RKO (cell line): ENCODE measurements at places on chromosomes 7 and 10.

DNA sequence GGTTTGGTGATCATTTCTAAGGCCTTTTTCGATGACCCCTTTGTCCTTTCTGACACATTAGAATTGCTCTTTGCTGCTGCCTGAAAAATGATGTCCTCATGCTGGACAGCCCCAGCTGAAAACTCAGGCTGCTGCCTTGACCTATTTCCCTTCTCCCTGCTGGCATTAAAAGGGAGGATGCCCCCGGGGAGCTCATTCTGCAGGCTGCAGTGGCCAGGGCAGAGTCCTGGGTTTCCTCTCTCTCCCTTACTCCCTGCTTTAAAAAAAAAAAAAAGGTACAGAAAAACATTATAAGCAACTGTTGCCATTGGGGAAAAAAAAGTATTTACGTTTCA lies 35.4 kb downstream of the LRRC4 start:
- DNase-seq = no peak

GRCh38 chr7:137458399-137458798 lies 114.9 kb upstream of the PTN start:
- DNase-seq = no peak

- peak; percentile 72 for DNase-seq
Measured at GRCh38 chr7:95718577-95719410, 53.6 kb upstream of the DYNC1I1 start.

DNA sequence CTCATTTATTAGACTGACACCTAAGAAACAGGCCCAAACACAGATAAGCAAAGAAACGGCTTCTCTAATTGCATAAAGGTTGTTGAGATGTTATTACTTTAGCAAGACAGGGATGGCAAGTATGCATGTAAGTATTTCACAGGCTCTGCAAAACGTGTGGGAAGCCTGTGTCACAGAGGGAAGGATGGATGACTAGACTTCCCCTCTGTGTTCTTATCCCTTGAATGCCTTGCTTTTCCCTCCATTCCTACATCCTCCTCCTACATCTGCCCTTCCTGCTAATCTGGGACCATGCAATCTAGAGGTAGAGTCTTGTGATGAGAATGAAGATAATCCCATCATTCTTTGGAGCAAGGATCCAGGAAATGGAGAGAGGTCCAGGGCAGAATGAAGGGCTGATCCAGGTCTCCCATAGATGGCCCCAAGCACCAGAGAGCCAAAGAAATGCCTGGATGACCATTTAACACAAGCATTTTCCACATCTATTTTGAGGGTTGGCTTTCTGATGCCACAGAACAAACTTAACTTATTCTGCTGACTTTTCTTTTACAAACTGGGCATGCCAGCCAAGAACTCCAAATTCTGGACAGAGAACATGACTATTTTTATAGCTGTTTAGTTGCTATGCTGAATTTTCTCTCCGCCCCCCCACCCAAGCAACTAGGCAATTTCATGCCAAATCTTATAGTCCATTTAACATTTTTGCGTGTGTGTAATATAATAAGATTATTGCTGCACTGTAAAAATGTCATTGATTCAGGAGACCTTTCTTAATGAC lies 48.1 kb downstream of the NRP1 start:
- DNase-seq = no peak

- no peak for DNase-seq
Measured at GRCh38 chr7:135769005-135769802, 20.6 kb upstream of the FAM180A start.

DNA sequence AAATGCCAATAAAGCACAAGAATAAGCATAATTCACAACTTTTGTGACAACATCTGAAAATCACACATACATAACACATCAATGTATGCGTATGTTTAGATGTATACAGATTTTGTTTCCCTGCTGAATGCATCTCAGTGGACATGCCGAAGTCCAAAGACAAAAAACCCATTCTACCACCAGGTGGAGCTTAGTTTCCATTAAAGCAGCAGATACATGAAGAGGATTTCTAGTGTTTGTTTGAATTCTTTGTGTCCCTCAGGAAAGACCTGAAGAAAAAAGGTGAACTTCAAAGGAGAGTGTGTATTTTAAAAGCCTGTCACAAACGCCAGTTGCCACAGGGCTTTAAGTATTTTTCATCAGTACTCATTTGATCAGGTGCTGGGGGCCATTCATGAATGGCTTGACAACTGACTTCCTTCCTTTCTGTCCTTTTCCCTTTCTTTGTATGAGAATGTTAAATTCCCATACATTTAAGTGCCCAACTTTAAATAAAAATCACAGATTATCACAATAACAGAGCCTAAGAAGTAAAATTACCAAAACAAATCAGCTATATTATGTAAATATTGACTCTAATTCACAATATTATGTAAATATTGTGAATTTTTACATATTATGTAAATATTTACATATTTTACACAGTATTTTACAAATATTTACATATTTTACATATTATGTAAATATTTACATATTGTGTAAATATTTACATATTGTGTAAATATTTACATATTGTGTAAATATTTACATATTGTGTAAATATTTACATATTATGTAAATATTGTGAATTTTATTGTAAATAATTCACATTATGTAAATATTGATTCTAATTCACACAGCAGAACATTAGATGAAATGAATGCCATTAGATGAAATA lies 343.0 kb downstream of the CRPPA start:
- peak; percentile 72 for DNase-seq

DNA sequence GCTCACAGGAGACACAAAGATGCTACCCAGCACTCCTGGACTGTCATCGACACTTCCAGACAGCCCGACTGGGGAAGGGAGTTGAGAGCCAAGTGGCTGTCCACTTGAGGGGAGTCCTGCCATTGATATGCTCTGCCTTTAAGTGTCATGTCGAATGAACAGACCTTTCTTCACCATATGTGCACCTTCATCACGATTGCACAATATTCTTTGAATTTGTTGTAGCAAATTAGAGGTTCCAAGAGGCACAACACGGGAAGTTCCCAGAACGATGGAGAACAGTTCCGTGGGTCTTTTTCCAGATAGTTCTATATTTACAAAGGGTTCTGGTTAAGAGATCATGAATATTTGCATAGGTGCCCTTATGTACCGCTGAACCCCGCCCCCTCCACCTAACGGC lies 16.0 kb downstream of the SLC18A2 start:
- no peak for DNase-seq

DNA sequence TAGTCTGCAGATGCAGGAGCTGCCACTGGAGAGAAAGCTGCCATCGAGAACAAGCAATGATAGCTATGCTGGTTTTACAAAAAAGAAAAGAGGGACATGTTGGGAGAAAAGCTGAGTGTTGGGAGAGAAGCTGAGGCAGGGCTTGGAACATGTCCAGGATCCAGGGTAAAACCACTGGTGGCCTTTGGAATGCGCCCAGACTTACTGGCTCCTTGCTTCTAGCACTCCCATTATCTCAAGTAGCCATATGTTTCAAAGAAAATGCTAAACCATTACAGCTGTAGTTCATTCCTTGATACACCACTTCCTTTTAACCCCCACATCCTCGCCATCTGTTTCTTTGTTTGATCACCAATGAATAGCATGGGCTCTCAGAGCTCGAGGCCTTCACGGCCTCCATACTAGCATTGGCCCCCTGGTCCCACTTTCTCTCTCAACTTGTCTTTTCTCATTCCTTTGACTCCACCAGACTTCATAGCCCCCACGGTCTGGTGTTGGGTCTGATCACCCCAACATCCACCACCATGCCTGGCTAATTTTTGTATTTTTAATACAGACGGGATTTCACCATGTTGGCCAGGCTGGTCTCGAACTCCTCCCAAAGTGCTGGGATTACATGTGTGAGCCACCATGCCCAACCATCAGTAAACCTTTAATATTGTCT lies 23.8 kb upstream of the PLAC9 start:
- no peak for DNase-seq

- DNase-seq = no peak
Measured at GRCh38 chr7:29806995-29807841, 910 bp downstream of the WIPF3 start.

DNA sequence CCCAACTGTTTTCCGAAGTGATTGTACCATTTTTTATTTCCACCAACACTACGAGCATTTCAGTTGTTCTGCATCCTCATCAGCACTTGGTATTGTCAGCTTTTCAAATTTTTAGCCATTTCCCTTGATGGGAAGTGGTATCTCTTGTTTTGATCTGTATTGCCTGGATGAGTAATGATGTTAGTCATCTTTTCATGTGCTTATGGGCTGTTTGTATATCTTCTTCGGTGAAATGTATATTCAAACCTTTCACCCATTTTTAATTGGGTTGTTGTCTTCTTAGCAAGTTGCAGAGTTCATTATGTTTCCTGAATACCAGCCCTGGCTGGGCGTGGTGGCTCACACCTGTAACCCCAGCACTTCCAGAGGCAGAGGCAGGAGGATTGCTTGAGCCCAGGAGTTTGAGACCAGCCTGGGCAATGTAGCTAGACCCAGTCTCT lies 22.1 kb downstream of the CLIP2 start:
- DNase-seq = peak; percentile 73

DNA sequence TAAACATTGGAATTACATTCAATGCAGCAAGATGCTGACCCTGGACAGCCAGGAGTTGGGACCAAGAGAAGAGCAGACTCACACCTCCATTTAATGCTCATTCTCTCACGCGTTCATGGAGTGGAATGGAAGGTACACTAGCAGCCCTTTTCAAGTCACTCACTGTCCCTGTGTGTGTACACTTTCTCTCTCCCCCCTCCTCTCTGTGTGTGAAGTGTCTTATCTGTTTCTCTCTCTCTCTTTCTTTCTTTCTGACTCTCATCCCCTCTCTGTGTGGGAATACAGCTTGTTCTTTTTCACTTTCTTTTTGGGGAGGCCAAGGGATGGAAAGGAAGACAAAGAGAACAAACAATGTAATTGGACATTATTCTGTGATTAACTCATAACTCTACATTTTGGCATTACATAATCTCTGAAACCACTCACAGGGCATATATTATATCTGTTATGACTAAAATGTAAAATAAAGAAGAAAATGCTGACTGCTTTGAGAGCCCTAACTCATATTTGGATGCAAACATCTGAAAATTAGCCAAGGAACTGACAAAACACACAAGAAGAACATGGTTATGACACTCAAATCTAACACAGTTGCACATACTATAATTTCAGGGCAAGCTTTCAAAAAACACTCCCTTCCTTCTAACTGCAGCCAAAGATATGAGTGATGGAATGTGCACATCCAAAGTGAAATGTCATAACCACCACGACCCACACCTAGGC lies 188.8 kb downstream of the PARD3 start:
- DNase-seq = no peak

DNA sequence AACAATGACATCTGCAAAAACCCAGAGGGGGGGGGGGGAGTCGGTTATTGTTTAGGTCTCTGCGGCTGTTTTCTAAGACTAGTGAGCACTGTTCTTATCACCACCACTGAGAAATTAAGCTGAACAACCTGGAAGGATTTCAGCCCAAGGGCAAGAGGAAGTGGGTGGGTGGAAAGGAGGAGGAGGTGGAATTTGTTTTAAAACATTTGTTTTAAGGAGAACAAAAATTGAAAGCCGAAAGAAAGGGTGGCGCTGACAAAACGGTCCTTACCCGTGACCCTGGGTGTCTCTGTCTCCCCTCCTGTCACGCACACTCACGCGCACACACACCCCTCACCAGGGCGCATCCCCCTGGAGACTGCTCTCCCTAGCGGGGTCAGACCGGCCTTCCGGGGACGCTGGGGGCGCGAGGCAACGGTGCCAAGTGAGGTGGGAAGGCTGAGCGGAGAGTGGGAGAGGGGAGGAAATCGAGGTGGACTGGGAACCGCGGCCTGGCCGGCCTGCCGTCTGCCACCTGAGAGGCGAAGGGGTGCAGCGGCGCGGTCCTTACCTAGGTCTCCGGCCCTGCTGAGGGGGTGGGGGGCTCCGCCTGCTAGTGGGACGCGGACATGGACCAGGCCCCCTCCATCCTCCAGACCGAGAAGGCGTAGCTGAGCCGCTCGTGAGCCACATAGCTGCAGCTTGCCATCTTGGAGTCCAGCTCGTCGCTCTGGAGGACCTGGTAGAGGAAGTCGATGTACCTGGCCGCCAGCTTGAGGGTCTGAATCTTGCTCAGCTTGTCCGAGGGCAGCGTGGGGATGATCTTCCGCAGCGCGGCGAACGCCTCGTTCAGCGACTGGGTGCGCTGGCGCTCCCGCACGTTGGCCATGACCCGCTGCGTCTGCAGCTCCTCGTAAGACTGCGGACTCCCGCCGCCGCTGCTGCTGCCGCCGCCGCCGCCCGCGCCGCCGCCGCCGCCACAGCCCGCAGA lies 1.0 kb downstream of the TWIST1 start:
- DNase-seq = no peak

- no peak for DNase-seq
Measured at GRCh38 chr7:104878577-104878976, 135.4 kb upstream of the KMT2E start.

DNA sequence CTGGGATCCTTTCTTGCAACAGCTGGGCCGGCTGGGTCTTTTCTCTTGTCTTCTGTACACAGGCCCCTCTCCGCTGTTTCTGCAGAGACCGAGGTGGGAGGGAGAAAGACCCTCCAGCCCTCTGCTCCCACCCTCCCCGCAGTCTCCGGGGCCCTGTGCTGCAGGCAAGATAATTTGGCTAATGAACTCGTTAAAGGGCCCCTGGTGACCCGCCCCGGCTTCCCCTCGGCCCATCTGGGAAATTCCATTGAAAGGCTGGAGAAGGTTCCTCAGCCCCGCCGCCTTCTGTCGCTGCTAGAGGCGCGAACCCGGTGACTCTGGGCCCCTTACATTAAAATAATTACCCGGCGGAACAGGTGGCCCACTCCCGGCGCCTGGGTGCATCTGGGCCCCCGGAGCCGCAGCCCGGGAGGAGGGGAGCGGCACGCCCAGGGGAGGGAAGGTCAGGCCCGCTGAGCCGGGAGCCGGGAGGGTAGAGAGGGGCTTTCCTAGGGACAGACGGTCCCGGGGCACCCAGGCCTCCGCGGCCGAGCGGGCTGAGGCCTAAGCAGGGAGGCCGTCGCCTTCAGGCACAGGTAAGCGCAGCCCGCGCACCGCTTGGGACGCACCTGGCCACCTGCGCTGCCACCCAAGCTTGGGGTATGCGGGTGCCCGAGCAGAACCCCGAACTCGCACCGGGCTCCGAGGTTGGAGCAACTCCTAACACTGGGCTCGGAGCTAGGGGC lies 7.3 kb upstream of the MNX1 start:
- DNase-seq = no peak

- peak; percentile 20 for DNase-seq
Measured at GRCh38 chr7:138036135-138036534, 34.2 kb upstream of the CREB3L2 start.
